ENCODE measurements at places on chromosomes 16 and 17.

DNA sequence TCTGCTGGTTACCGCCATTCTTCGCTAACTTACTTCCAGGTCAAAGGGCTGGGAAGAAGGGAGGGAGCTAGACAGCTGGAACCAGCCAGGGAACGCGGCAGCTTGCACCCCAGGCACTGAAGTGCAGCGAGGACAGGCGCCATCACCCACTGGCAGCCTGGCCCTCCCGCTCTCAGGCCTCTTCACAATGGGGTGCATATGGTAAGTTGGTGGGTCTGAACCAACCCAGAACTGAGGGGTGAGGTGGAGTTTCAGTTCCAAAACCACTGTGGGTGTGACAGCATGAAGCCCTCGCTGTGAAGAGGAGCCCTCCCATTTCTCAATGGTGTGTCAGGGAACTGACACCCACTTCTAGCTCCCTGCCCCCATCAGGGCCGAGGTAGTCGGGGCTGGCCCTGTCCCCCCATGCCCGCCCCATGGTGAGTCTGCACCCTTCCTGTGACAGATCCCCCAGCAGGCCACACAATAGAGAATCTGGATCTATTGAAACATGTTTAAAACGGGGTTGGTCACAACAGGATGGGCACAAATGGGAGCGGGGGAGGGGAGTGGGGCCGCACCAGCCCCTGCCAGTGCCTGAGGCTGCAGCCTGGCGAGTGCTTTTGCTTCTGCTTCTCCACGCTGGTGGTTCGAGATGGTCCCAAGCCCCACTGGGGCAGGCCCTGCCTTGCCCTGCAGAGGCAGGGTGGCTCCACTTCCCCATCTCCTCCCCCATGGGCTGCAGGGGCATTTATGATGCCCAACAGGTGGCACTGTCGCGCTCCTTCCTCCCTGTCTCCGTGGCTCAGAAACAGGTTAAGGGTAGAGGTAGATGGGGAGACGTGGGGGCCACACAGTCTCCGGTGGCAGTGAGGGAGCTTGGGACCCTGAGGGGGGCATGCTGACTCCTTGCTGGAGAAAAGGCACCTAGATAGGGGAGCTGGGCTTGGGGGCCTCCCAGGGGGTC, 2.3 kb downstream of the LIMD2 start:
- peak; percentile 87 for DNase-seq

DNA sequence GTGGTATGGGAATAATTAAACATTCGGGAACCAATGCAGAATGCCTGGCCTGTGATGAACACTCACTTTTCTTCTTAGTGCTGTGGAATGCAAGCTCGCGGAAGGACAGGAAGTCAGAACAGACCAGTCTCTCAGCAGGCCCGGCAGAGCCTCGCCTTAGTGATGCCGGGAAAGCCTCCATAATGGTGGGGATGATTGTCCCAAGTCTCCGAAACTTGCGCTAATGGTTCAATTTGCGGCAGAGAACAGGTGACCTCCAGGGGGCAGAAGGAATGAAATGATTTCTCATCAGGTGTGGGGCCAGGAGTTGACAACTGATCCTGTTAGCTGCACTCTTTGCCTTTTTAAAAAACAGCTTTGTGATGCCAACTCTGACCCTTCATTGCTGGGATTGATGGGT, 170.6 kb downstream of the GSG1L start:
- DNase-seq: no peak

GRCh38 chr17:77315010-77315409, 174.2 kb downstream of the SEC14L1 start:
- no peak for DNase-seq

DNA sequence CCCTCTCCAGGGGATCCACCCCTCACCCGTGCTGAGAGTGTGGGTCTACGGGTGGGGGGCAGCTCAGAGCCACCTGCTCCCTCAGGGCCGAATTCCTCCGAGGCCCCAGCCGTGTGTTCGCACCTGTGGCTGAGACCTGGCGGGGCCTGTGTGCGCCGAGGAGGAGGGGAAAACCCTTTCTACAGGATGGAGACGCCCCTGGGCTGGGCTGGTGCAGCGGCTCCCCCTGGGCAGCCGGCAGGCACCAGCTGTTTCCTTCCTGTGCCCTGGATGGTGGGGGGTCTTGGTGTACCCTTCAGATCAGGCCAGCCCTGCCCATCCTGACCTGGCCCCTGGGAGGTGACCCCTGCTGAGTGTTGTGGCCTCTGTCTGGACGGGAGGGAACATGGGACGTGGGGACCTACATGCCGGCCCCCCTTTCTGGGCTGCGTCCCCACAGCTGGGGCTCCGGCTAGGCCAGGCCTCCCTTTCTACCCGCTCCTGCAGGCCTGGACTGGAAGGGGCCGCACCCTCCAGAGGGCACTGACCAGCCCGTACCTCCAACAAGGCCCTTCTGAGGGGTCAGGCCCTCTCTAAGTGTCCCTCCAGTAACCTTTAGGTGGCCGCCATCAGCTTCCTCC, 28.3 kb upstream of the PABPN1L start:
- no peak for DNase-seq

GRCh38 chr16:80990577-80990976, 16.1 kb downstream of the CMC2 start:
- DNase-seq: no peak

DNA sequence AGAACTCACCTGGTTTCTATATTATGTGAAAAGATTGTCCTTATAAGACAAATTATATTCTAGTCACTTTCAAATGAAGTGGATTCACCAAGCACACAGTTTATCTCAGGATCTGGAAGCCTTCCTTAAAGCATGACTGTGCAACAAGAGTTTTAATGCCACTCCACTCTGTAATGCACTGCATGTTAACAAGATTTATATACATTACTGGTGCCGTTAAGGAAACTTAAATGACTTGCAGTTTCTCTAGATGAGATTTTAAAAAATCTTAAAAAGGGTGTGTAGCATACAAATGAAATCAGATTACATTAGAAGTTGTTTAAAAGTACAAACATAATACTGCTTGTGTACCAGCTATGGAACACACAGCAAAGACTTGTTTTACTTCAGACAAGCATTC, 150.8 kb downstream of the SNX11 start:
- DNase-seq: no peak

- DNase-seq: no peak
These were observed 29.0 kb upstream of the ASIC2 start for GRCh38 chr17:33322063-33322462.

DNA sequence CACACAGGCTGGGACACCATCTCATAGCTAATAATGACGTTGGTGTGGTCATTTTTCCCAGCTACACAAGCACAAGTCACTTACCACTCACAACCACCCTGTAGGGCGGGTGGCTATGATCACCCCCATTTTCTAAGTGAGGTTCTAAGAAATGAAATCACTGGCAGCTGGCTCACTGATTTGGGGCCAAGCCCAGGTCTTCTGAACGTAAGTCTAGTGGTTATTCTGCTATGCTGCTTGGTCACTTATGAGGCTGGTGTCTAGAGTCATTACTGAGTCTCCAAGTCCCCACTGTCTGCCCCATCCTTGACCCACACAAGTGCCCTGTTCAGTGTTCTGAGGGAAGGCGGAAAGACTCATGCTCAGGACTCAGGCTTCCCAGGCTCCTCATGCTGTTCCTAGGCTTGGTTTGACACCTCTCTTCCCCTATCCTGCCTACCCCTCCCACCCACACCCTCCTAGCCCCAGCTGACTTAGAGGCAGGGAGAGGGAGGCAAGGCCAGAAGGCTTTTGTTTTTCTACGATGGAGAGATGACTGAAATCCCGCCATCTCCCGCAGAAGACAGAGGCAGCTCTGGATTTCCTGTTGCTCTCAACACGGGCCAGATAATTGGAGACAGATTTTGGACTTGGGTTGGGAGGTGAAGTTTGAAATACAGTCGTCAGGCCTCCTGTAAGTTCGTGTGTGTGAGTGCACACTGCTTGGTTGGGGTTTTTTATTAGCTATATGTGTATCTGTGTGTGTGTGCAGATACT, 32.2 kb downstream of the FZD2 start:
- DNase-seq: no peak

- DNase-seq: peak; percentile 90
These were observed 22.1 kb downstream of the FCSK start for GRCh38 chr16:70476272-70477020.

DNA sequence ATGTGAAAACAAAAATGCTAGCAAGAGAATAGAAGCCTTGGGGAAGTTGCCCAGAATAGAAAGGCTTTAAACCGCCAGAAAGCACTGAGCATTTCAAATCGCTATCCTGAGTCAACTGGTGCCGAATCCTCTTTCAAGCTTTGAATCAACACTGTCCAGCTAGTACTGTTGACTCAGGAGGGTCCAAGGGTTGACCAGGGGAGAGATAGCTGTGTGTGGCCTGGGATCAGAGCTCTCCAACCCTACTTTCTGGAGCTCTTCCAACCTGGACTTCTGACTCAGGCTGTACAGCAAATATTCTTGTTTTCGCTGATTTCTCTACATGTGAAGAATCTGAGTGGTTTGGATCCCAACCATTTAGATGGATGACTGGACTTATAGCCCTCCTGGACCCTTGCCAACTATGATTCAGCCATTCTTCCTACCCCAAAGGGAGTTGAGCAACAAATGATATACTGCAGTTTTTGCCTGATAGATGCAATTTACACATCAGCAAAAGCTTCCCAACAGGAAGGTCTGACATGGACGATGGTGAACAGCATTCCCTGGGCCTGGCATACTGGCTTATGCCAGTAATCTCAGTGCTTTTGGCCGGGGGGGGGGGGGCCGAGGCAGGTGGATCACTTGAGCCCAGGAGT, 154.0 kb upstream of the SDK2 start:
- no peak for DNase-seq

GRCh38 chr16:55297062-55297909, 26.7 kb upstream of the IRX6 start:
- DNase-seq: no peak

DNA sequence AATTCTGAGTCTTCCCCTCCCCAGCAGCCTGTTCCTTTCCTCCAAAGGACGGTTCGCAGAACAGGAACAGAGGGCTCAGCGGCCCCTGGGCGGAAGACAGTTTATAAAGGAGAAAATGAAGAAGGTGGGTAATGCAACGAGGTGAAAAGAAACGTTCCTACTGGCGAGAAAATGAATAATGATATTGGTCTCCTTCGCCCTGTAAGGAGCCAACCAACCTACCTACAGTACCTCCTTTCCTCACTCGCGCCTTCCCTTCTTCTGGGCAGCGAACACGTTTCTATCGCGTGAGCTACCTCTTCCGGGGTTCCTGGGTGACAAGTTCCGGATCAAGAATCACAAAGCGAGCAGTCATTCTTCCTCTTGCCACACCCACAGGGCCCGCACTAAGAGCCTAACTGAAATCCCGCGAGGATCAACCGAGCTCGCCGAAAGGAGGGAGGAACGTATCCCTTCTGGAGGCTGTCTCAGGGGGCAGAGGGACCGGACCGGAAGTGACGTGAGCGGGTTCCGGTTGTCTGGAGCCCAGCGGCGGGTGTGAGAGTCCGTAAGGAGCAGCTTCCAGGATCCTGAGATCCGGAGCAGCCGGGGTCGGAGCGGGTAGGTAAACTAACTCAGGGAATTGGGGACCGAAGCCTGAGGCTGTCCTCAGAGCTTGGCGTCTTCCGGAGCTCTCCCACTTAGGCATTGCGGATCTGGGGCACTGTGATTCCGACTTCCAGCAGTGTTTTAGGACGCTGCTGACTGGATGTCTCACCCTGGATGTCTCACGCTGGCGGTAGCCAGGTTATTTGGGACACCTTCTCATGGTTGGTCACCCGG, at the start of the genes PTRH2 and VMP1:
TSS of gene PTRH2 (minus strand) at position 282 of the 822 bp plus-strand sequence. CDS start 9,452 bp downstream, outside the sequence.
TSS of gene VMP1 (plus strand) at position 506 of the 822 bp plus-strand sequence. CDS start 23,793 bp downstream, outside the sequence.
- DNase-seq: peak; percentile 98

- DNase-seq: no peak
These were observed 16.7 kb upstream of the OR1F1 start for GRCh38 chr16:3171181-3171854.

DNA sequence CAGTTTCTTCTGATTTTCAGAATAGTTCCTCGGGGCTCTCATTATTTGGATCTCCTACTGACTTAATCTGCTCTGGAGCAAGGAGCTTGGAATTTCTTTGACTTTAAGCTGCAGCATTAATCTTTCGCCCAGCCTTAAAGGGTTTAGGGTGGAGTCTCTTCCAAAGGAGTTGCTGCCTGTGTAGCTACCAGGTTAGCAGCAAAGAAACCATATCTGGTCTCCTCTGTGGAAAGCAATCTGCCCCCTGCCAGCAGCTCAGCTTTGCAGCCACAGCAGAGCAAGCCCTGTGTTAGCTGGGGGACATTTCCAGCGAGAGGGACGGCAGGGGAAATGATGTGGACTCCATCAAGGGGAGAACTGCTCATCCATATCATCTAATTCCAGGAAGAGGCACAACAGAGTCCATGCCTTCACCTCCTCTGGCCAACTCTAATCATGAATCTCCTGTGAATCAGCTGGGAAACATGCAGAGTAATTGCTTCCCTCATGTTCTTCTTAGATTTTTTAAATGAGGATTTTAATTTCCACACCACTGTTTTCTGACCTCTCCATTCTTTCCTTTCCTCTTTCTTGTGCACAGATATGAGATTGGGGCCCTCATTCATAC, 827.6 kb upstream of the CA10 start:
- DNase-seq: no peak

DNA sequence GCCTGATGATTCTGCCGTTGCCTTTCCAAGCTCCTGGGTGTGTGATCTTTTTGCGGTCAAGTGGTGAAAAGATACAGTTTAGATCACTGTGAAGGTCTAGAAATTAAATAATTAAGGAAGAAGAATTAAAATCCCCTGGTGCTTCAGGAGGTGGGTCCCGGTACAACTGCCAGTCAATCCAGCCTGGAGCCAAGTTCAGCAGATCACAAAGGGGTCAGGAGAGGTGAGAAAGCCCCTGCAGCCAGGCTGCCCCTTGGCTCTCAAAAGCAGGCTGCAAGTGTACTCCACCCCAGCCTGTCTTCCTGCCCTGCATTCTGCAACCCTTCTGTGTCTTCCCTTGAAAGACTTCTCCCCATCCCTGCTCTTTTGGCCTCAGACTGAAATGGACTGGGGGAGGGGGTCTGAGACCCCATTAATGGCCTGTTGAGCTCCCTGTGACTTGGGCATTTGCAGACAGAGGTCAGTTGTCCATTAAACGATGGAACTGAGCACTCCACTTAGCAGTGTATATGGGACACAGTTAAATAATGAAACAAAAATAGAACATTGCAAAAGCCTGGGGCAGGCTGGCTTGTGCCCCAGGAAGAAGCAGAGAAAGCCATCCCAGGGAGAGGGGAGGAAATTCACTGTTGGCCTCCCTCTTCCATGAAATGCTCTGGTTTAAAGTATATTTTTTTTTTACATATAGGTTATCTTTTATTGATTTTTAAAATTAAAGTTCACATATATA, 15.1 kb downstream of the CACNG5 start:
- no peak for DNase-seq

GRCh38 chr16:69084289-69084688, 21.2 kb upstream of the HAS3 start:
- DNase-seq: no peak

DNA sequence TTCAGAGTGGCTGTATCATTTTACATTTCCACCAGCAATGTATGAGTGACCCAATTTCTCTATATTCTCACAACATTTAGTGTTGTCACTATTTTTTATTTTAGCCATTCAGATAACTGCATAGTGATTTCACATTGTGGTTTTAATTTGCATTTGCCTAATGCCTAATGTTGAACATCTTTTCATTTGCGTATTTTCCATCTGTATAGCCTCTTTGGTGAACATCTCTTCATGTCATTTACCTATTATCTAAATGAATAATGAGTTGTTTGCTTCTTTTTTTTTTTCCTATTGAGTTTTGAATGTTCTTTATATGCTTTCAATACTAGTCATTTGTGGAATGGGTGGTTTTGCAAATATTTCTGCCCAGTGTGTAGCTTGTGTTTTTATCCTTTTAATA, 120.9 kb upstream of the CPHXL start:
- DNase-seq: no peak

- DNase-seq: no peak
These were observed 29.4 kb downstream of the B9D1 start for GRCh38 chr17:19333132-19333440.

Measured in GM12864 (cell line).